RPMI7951 (cell line): ENCODE measurements at places on chromosomes 6 and 20. TPM values are rescaled to one million over a fixed set of nuclear protein-coding genes. Genes with fewer than 3 reads are reported as not detected.

GRCh38 chr6:166515072-166515810, 71.2 kb downstream of the RAMACL start:
- peak; percentile 85 for DNase-seq

DNA sequence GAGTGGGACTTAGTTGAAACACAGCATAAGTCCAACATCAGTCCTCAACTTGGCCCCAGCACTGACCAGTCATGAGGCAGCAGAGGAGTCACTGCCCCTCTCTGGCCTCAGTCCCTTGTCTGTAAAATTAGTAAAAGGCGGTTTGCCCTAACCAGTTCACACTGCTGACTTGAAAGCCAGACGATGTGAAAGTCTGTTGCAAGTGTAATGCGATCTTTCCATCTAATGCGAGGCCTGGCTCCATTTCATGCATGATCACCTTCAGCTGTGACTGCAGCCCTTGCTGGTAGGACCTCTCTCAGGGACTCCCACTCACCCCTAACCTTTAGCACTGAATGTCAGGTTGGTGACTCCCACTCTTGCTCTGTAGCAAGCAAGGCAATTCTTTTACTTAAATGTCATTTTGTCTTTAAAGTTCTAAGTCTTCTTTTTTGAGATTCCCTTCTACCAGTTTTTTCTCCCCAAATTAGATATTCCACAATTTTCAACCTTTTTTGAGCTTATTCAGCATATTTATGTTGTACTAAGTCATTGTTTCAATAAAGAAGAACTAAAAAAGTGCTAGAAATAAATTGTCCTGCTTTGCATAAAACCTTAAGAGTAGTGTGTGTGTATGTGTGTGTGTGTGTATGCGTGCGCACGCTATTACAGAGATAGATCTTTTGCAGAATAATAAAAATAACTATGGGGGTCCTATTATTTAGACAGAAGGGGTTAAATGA, 245.5 kb downstream of the PACRG start:
- peak; percentile 54 for DNase-seq

The SLC25A27 gene
- total RNA-seq, result 1.8 and 2.6 TPM in 2 replicates

The CBLN4 gene
- total RNA-seq, result not detected in 2 replicates
